ENCODE measurements at places on chromosomes 3 and 15.

GRCh38 chr3:62795978-62796657 is 79.1 kb downstream of the CADPS start:
- no peak for DNase-seq

DNA sequence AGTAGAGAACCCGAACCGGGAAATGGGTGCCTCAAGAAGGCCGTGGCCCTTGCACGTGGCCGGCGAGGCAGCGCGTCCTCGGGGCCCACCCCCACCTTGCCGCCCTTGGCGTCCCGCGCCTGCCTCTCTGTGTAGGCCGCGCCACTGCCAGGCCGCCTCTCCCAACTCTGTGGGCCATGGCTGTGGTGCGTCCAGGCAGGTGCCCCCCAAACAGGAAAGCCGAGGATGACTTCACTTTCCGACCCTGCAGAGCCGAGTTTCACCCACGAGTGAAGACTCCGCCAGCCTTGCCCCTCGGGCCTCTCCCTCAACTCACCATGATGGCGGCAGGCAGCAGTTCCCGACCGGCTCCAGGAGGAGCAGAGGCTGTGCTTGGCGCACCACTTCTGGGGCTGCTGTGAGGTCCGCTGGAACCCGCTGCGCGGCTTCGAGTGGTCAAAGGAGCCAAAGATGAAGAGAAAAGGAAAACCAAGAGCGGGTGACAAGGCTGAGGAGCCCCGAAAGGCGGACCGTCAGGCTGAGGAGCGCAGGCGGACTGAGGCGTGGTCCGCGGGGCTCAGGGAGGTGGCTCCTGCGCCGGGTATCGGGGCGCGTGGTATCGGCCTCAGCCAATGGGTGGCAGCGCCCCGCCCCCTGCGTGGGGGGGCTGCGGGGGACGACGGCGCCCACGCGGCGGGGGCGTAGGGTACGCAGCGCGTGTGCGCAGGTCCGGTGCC is at the start of gene DAZL:
DAZL (minus strand) TSS at position 537 of the 716 bp plus-strand sequence; CDS start at position 319, 218 bp downstream.
- no peak for DNase-seq

- DNase-seq = no peak
Measured at GRCh38 chr15:51267051-51267702, 71.2 kb downstream of the CYP19A1 start.

GRCh38 chr3:175311946-175312345 is 452.8 kb downstream of the NAALADL2 start:
- DNase-seq = no peak

DNA sequence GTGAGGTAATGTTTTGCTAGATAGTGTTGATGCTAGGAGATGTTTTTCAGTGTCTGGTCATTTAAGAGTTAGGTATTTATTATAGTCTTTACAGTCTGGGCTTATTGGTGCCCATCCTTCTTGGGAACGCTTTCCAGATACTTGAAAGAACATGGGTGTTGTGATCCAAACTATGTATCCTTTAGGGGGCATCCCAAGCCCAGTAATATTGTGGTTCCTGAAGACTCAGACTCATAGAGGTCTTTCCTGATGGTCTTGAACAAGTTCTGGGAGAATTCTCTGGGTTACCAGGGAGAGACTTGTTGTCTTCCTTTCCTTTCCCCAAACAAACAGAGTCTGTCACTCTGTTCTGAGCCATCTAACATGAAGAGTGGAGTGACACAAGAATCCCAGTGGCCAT is 99.7 kb upstream of the LRRC3B start:
- no peak for DNase-seq

DNA sequence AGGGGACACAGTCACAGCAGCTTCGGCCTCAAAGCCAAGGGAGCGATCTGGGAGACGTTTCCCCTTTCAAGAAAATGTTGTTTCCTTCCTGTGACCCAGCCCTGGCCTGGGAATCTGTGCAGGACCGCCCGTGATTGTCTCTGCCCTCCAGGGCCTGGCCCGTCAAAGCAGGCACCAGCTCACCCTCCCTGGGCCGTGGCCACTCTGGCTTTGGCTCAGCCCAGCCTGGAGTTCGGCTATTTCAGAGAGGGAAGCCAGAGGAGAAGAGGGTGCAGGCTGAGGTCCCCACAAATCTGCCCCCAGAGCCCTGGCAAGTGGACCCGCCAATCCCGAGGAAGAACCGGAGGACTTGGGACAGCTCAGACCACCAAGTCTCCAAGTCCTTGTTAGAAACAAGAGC is 12.7 kb downstream of the GATA2 start:
- DNase-seq = no peak

All from CD4-positive, alpha-beta T cell treated with Interleukin-17A for 4 hours (primary cell).